Right kidney (tissue), 9 donors: ENCODE measurements at places on chromosomes 16 and 17.

DNA sequence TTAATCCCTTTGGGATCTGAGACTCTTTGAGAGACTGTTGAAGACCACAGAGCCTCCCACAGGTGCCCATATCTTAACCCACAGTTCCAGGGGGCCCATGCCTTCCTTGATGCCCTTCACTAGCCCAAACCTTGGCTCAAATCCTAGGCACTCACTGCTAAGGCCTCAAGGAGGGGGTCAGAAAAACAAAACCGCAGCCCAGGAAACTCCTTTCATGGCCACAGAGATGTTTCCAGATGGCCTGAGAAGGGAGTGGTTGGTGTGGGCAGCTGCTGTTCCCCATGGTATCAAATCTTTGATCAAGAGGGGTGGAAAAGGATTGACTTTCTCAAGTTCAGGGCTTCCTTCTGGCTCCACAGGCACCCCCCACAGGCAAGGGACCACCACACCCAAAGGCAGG, 44.7 kb downstream of the CDH1 start:
- no peak for DNase-seq

- DNase-seq: no peak
Observed at GRCh38 chr16:54066451-54067105, 220.0 kb downstream of the IRX3 start.

GRCh38 chr16:72068930-72069329, 5.9 kb downstream of the HPR start:
- DNase-seq: no peak

DNA sequence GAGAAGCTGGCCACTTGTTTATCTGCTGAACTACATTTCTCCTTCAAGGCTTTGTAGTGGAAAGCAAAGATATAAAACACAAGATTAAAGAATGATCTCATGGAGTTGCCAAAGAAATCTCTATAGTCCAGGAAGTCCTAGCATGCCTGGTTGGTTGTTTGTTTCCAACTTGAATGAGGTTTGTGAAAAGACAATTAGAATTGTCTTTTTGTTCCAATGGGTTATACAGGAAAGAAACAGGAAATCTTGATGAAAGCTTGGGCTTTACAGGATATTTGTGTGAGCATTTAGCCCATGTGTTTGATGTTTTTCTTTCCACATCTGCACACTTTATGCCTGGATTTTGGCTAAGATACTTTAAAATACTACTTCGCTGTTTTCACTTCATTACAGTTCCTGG, 273.4 kb downstream of the CEP112 start:
- peak; percentile 2 for DNase-seq

DNA sequence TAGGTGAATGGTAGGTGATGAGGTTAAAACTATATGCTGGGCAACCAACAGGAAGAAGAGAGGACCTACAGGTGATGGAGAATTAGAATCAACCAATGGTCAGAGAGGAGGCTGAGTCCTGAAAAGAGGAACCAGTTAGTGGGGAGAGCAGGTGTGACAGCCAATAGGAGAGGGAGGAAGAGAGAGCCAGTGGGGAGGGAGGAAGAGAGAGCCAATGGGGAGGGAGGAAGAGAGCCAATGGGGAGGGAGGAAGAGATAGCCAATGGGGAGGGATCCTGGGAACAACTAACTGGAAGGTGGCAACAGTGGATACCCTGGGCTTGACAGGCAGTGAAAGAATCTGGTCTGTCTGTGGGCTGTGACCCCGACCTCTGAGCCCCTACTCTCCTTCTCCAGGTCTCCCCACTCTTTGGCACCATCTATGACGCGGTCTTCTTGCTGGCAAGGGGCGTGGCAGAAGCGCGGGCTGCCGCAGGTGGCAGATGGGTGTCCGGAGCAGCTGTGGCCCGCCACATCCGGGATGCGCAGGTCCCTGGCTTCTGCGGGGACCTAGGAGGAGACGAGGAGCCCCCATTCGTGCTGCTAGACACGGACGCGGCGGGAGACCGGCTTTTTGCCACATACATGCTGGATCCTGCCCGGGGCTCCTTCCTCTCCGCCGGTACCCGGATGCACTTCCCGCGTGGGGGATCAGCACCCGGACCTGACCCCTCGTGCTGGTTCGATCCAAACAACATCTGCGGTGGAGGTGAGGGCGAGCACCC, 3.7 kb downstream of the GUCY2D start:
- no peak for DNase-seq

DNA sequence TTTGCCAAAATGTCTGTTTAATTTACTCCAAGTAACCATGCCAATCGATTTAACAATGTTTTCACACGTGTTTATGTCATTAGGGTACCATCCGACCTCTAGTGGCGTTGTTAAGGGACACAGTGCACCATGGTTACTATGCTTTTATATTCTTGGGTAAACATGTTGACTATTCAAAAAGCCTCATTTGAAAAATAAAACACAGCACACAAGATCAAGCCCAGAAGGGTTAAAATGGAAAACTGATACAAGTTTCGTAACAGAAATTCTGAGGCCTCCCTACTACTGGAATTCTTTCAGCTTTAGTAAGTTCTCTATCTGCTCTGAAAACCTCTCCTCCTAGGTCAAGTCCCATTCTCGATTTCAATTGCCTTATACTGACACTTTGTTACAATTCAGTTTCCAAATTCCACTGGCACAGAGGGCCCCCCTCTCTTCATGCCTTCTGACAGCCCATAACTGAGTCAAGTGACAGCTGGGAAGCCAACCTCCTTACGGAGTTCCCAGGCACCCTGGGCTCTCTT, 2.1 kb downstream of the CFAP20 start:
- DNase-seq: no peak

- DNase-seq: no peak
Observed at GRCh38 chr16:31168848-31169247, 11.1 kb upstream of the FUS start.

GRCh38 chr17:41687828-41688640, 651 bp upstream of the EIF1 start:
- no peak for DNase-seq

- DNase-seq: no peak
Observed at GRCh38 chr16:29007730-29008593, 23.1 kb downstream of the LAT start.

GRCh38 chr16:73739049-73739769, 557.4 kb upstream of the PSMD7 start:
- DNase-seq: no peak

- peak; percentile 59 for DNase-seq
Observed at GRCh38 chr16:70679671-70680494, 6.0 kb downstream of the MTSS2 start.

- no peak for DNase-seq
Observed at GRCh38 chr16:87319011-87319410, 1.8 kb upstream of the C16orf95 start.
